Stimulated activated CD4-positive, alpha-beta T cell treated with anti-CD3 and anti-CD28 coated beads, Interleukin-4, amount 100 ng/mL, for 4 hours (primary cell): ENCODE measurements at places on chromosomes 6 and 20.
A peak's percentile ranks its signal among the peaks of the same experiment; 100 is the strongest.

- DNase-seq = no peak
Observed at GRCh38 chr6:84731401-84731800, 33.0 kb downstream of the TBX18 start.

GRCh38 chr6:138885156-138885819 lies 89.4 kb downstream of the ECT2L start:
- no peak for DNase-seq

GRCh38 chr6:168116438-168116974 lies 37.5 kb upstream of the FRMD1 start:
- no peak for DNase-seq

- DNase-seq = peak; percentile 50
Observed at GRCh38 chr20:4613718-4614620, 107.7 kb upstream of the PRND start.

DNA sequence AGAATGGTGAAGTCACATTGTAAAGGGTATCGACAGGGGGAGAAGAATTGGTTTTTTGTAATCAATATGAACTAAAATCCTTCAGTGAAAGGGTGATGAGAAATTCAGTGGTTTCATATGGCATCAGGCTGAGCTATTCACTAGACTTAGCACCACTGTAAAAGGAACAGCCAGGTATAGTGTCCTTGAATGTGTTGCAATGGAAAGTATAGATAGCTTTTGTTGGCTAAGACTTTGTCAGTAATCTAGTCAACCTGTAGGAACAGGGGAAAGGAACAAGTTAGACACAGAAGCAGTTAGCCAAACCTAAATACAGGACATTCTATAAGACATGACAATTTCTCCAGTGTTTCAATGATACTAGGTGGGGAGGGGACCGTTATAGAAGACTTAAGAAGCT lies 172.6 kb upstream of the MOCS1 start:
- DNase-seq = no peak

- no peak for DNase-seq
Observed at GRCh38 chr6:128508588-128509296, 11.7 kb downstream of the PTPRK start.

GRCh38 chr20:46552460-46553420 lies 2.3 kb upstream of the OCSTAMP start:
- peak; percentile 17 for DNase-seq

DNA sequence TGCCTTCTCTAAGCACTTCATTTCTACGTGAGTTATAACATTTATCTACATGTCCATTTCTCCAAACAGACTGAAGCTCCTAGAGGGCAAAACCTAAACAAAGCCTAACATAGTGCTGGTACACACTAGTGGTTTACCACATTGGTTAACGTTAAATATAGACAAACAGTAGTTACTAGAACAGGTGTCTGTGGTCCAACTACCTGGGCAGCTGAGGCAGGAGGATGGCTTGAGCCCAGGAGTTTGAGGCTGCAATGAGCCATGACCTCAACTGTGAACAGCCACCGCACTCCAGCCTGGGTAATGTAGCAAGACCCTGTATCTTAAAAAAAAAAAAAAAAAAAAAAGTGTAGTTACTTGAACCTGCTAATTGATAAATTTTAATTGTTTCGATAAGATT lies 26.5 kb downstream of the PTPRK start:
- no peak for DNase-seq

DNA sequence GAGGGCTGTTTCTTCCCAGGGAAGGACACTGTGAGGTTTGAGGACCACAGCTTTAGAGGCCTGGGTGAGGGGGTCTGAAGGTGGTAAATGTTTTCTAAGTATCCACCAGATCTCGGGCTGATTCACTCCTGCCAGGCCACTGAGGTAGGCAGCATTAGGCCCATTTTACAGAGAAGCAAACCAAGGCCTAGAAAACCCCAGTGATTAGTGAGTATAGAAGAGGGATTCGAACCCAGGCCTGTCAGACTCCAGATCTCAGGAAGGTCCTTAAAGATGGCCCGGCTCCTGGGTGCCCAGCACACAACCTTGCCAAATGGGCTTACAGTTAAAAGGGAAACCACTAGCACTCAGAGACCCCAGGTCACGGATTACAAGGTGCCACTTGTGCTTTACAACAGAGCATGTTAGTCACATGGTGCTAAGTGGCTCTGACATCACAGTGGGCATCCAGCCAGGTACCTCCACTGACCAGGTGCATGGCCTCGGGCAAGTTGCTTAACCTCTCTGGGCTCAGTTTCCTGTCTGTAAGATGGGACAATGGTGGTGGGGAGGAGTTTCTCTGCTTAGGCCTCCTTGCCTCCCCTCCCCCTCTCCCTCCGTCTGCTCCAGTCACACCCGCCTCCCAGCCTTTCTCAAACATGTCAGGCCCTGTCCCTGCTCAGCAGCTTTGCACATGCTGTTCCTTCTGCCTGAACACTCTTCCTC lies 18.8 kb upstream of the SIRPA start:
- DNase-seq = no peak

DNA sequence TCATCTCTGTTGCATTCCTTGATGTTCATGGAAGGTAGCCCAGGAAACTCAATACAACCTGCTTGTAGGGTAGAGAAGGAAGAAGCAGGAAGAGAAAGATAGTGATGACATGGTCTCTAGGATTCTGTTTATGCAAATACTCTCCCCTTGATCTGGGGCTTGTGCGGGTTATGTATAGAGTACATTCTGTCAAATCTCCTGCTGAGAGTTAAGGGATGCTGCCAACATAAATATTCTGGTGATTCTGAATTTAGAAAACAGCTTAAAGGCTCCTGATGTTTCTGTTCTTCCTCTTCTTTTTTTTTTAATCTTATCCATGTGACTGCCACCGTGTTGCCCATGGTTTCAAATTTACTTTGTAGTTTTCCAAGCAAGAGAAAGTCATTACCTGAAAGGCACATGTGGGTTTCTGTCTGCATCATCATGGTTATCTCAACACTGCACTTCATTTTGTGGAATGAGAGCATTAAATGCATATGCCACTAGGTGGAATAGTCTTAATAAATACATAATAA lies 150.6 kb downstream of the RPS12 start:
- DNase-seq = no peak

DNA sequence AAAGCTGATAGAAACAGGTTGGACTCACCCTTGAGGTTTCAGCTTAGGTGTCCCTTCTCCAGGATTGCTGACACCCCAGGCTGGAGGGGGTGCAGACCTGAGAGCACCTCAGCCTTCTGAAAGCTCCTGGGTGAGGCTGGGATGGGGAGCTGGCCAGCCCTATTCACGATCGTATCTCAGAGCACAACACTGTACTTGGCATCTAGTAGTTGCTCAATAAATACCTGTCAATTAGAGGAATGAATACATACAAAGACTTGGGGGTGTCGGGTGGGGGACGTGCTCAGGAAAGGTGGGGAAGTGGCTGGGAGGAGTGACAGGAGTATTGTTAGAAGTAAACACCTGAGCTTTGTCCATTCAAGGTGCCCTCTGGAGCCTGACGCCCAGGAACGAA lies 61.7 kb downstream of the SLC2A10 start:
- no peak for DNase-seq

- no peak for DNase-seq
Observed at GRCh38 chr20:60306105-60306504, 347.9 kb downstream of the CDH26 start.

DNA sequence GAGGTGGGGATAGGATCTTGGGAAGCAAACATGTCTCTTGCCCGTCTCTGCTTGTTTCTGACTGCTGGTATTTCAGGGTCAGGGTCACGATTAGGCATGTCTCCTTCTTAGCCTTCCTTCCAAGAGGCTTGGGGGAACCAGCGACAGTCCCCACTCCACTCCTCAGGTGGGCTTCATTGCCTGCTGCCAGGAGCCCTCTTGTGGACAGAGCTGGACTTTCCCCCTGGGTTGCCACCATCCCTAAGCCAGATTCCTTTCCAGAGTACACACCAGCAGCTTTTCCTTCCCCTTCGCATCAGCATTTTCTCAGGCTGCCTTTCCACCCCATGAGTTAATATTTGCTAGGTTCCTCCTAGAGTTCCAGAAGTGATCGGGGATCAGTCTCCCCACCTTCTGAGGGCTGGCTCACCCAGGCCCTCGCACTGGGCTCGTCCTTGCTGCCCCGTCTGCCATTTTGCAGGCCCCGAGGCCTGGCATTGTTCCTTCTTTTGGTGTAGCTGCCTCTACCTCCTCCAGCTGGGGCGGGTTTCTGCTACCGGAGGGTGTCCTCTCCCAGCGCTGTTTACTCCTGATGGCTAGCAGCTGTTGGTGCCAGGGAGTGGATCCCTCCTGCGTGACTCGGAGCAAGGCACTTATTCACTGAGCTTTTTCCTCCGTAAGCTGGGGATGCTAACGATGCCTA lies 8.8 kb upstream of the C20orf144 start:
- DNase-seq = no peak

DNA sequence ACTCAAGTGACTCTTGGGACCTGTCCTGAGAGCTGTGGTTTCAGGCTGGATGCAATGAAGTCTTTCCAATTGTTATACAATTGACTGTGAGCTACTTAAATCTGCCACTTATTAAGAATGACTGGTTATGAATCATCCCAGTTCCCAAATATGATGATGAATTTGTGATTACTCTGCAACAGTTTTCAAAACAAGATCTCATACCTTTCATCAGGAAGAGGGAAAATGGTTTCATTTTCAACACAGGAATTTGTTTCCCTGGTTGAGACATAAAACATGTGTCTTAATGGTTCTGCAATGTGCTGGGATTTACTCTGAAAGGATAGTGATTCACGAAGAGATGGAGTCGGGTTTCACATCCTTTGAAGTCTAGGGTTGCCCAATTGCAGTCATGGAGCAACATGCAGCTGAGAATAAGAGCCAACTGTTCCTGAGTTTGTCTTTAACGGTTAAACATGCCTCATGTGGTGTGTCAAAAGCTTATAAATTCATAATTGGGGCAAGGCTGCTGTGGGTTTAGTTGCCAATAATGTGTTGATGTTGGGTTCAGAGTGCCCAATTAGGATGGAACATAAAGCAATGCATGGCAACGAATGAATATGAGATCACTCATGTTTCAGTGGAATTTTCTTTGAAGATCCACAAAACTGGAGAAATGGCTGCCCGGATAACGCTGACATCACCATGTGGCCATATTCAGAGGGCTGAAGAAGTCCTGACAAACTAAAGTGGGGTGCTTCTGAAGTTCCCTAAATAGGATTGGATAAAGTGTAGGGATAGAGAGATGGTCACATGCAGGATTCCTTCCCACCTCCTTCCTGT lies 41.0 kb downstream of the CYP24A1 start:
- DNase-seq = no peak

DNA sequence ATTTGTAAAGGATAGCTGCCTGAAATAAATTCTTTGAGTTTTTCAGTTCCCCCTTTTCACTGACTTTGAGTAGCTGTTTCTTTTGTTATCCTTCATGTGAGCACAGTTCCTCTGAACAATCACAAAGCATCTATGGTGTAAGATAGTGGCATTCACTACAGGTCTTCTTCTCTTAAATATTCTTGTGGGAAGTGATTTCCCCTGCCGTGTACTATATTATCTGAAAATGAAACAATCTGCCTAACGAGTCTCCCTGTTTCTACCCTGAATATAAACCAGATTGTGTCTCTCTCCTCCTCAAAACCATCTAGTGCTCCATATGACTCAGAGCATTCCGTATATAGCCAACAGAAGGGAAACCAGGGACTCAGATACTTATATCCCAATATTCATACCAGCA lies 380.1 kb upstream of the SOX4 start:
- no peak for DNase-seq

- peak; percentile 42 for DNase-seq
Observed at GRCh38 chr20:25750765-25751696, 54.4 kb upstream of the ZNF337 start.

- DNase-seq = no peak
Observed at GRCh38 chr6:119227377-119227776, 122.2 kb downstream of the MAN1A1 start.

- no peak for DNase-seq
Observed at GRCh38 chr20:31913431-31914157, 38.3 kb downstream of the PDRG1 start.

GRCh38 chr6:145824344-145824743 lies 9.7 kb upstream of the FBXO30 start:
- DNase-seq = no peak

- DNase-seq = no peak
Observed at GRCh38 chr6:107970255-107970654, 12.2 kb upstream of the SEC63 start.

DNA sequence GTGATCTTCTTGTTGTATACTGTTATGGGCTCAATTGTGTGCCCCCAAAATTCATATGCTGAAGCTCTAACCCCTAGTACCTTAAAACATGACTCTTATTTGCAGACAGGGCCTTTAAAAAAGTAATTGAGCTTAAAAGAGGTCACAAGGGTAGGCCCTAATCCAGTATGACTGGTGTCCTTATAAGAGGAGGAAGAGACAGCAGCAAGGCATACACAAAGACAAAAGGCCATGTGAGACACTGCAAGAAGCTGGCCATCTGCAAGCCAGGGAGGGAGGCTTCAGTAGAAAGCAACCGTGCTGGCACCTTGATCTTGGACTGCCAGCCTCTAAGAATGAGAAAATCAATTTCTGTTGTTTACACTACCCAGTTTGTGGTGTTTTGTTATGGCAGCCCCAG lies 8.4 kb downstream of the CAGE1 start:
- no peak for DNase-seq

DNA sequence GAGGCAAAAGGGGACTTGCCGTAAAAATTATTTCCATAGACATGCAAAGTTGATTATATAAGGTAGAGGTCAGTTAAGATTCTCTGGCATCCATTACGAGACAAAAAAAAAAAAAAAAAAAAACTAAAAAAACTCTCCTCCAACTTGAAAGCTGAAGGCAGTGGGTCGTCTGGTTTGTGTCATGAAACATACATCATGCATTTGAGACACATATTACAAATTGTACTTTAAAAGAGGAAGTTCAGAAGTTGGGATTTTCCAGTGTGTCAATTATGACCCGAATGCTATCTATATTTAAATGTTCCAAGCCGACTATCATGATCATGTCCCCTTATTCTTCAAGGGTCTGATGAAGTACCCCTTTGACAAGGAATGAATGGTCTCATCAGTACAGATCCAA lies 125.1 kb downstream of the ZNF217 start:
- DNase-seq = no peak

DNA sequence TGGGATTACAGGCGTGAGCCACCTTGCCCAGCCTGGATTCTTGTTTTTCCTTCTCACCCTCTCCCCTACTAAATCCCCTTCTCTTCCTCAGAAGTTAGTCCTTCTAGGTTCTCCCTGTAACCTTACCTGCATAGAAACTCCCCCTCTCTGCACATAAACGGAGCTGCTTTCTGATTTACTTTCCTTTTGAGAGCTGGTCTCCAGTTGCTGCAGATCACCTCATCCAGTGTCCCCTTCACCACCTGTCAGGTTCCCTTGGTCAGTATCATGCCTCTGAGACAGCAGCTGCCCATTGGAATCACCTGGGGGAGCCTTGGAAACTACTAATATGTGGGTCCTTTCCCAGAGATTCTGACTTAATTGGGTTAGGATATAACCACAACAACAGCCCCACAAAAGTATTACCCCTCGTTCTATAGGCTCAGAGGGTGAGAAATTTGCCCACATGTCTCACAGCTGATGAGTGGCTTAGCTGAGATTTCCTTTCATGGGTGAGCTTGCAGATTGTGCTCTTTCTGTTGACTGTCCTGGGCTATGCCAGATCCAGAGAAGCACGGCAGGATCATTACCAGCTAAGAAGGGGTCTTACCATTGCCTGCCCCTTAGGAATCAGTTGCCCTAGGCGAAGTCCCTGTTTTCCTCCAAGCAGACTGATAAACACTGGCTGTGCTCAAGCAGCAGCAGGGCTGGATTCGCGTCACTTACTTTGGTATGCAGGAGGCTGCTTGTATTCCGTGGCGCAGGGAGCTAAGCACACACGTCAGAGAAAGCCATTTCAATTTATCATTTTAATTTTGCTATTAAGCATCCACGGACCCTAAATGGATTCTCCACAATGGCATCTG lies 51.3 kb downstream of the AKAP12 start:
- no peak for DNase-seq

GRCh38 chr20:1528811-1529210 lies 28.7 kb downstream of the SIRPD start:
- DNase-seq = no peak
